GM12864 (cell line): ENCODE measurements at places on chromosomes 3 and 15.

GRCh38 chr3:13552857-13553652 lies 4.1 kb downstream of the FBLN2 start:
- no peak for DNase-seq

DNA sequence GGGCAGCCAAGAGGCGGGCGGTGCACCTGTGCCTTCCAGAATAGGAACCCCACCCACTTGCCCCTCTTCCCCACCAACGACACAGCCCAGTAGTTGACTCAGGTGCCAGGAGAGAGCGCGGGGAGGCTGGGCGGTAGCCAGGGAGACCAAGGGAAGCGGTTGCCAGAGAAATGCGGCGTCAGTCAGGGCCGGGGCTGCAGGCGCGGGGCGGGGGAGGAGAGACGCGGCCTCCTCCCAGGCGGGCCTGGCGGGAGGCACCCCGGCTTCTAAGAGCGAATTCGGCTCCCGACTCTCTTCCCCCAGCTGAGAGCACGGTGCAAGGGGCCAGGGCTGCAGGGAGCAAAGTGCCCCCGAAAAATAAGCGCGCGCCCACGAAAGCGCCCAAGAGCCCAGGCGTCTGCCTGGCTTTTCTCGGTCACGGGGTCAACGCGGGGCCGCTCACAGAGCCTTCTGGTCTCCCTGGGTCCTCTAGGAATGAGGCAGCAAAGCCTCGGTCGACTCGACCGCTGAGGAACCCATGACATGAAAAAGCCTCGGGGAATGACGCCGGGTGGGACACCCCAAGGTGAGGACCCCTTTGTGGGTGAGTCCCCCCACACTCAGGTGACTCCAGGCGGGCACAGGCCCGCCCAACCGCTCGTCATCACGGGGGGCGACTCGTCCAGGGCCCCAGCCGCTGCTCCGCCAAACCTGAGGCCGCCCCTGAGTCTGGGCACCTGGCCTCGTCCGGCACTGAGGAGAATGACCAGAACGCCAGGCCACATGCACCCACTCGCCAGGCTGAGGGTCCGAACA lies 716 bp downstream of the CPEB1 start:
- no peak for DNase-seq

DNA sequence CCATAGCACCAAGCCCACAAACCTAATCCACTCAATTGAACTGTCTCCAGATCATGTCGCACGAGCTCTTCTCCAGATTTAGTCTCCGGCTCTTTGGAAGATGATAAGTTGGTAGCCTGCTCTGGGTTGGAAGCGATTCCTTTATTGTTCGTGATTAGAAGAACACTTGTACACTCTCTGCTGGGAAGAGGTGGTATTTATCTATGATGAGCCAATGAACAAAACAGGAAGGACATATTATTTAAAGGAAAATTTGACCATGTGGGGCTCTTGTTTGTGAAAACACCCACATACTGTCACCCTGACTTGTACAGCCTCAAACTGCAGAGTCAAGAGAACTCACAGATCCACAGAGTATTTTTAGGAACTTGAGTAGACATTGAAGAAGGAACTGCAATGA lies 54.4 kb downstream of the MYZAP start:
- DNase-seq = no peak

- DNase-seq = no peak
Observed at GRCh38 chr3:4520033-4520816, 27.1 kb downstream of the ITPR1 start.

DNA sequence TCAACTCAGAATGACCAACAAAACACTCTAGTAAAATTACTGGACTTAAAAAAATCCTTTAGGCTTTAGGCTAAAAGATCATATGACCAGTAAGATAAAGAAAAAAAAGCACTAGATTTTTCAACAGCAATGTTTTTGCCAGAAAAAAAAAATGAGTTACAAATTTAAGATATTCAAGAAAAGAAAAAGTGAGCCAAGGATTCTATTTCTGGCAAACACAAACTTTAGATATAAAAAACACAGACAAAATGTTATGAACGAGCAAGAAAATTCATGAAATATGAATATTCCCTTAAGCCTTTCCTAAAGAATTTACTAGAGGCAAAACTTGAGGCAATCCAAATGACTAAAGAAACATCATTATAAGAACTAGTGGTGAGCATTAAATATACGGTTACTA lies 8.6 kb downstream of the GOLGB1 start:
- DNase-seq = no peak

DNA sequence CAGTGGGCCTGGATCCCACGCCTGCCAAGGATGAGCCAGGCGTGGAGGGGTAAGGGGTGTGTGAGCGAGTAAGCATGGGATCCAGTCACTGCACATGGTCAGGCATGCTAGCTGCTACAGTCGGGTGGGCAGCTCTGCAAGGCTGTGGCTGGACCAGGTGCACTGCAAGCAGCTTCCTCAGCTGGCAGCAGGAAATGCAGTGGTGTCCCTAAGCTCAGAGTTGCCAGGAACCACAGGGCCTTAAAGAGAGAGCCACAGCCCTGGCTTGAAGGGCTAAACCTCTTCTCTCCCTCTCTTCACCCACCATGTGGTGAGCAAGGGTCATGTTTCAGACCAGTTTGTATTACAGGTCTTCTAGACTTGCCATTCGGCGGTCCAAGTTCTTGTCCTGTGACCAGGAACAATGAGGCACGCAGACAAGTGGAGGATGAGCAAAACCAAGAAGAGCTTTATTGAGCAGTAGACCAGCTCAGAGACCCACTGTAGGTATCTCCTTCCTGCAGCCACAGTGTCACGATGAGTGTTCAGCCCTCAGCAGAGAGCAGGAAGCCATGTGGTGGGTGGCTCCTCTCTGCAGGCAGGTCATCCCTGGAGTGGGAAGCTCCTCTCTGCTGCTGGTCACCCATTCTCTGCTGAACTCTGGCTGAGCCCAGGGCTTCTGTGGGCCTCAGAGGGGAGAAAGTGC lies 511.9 kb downstream of the PYDC2 start:
- no peak for DNase-seq

DNA sequence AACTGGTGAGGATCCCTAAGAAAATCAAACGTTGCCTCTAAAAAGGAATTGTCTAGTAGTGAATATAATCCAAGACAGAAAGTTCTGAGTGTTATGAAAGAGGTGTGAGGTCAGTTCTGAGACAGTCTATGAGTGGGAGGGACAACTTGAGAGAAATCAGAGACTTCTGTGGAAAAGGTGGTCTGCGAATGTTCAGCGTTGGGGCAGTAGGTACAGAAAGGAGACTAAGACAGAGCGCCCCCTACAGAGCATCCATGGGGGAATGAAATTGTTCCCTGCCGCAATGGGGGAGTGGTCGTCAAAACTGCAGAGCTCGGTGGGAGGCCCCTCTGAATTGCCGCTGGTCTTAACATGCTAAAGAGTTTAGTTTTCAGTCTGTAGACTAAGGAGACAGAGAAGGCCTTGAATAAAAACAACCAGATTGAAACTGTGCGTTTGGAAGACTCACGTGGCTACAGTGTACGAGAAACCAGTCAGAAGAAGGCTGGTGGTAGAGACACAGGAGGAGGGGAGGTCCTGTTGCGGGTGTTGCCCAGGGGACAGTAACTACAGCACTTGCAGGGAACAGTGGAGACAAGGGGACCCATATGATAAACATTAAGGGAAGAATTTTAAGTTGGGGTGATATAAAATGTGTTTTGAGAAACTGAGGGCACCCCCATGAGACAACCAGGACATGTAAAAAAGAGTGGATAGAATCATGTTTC lies 6.9 kb downstream of the TNIK start:
- no peak for DNase-seq

DNA sequence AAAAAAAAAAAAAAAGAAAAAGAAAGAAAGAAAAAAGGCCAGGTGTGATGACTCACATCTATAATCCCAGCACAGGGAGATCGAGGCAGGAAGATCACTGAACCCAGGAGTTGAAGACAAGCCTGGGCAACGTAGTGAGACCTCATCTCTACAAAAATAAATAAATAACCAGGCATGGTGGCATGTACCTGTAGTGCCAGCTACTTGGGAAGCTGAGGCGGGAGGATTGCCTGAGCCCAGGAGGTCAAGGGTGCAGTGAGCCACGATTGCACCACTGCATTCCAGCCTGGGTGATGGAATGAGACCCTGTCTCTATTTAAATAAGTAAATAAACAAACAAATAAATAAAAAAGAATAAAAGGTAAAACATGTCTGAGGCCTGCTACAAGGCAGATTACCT lies 39.3 kb upstream of the LACTB start:
- DNase-seq = no peak

DNA sequence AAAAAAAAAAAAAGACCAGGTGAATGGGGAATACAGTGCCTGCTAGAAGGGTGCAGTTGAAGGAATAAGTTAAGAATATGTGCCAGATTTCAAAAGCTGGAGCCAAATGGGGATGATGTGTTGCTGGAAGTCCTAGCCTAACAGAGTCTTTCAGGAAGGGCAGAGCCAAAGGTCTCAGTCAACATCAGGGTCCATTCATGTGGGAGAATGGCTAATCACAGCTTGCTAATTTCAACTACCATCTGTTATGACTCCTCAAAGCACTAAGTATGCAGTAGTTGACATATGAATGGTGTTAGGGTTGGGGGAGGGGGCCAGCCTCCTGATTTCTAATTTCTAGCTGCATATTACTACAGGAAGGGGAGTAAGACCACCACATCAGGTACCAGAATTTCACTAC lies 4.4 kb downstream of the ZBTB38 start:
- no peak for DNase-seq

GRCh38 chr3:142374687-142375086 lies 73.2 kb downstream of the XRN1 start:
- DNase-seq = no peak

DNA sequence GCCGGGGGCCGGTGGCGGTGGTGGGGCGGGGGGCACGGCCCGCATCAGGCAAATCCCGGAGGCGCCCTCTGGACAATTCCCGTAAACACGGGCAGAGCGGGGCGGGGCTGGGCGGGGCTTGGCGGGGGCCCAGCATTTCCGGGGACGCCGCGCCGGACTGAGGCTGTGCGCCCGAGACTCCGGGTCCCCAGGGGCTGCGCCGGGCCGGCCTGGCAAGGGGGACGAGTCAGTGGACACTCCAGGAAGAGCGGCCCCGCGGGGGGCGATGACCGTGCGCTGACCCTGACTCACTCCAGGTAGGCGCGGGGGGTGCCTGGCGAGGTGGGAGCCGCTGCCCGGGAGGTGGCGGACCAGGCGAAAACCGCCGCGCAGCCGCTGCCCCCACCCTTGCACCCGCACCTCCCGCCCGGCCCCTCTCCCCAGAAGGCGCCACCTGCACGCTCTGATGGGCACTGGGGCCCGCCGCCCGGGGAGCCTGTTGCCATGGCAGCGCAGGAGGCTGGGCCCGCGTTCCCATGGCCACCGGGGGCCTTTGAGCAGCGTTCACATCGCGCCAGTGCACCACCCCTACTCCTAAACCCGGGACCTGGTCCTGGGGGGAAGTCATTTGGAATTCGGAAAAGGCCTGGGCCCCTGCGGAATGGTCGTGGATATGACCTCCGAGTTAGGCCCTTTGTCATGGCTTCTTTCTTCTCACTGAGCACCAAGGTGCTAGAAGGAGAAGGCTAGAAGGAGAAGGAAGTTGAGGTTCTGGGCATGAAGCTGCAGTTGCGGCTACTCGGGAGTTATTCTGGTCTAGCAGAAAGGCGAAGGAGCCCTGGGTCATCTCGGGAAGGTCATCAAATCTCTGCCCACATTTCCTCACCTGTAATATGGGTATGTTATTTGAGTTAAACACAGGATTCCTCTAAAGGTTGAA lies 16.1 kb upstream of the SEMA4B start:
- no peak for DNase-seq

GRCh38 chr3:138187296-138188012 lies at the start of gene ARMC8:
Gene ARMC8 (plus strand): TSS chr3:138187301. CDS start chr3:138187555, 254 bp downstream.
- no peak for DNase-seq

DNA sequence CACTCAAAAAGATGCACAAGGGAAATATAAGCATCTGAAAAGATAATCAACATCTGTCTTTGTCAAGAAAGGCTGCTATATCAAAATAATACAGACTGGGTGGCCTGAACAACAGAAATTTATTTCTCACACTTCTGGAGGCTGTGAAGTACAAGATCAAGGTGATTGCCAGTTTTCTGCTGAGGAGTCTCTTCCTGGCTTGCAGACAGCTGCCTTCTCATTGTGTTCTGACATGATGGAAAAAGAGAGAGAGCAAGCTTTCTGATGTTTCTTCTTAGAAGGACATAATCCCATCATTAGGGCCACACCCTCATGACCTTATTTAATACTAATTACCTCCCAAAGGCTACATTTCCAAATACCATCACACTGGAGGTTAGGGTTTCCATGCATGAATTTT lies 1573.3 kb downstream of the SI start:
- no peak for DNase-seq

- DNase-seq = no peak
Observed at GRCh38 chr3:31013090-31013489, 118.6 kb upstream of the GADL1 start.

GRCh38 chr3:138461246-138461645 lies 26.8 kb downstream of the ESYT3 start:
- DNase-seq = no peak

GRCh38 chr3:7025581-7026300 lies 164.8 kb downstream of the GRM7 start:
- DNase-seq = no peak

GRCh38 chr3:193711523-193711963 lies 118.5 kb downstream of the OPA1 start:
- no peak for DNase-seq

- DNase-seq = no peak
Observed at GRCh38 chr3:68819361-68819760, 113.0 kb downstream of the TAFA4 start.

DNA sequence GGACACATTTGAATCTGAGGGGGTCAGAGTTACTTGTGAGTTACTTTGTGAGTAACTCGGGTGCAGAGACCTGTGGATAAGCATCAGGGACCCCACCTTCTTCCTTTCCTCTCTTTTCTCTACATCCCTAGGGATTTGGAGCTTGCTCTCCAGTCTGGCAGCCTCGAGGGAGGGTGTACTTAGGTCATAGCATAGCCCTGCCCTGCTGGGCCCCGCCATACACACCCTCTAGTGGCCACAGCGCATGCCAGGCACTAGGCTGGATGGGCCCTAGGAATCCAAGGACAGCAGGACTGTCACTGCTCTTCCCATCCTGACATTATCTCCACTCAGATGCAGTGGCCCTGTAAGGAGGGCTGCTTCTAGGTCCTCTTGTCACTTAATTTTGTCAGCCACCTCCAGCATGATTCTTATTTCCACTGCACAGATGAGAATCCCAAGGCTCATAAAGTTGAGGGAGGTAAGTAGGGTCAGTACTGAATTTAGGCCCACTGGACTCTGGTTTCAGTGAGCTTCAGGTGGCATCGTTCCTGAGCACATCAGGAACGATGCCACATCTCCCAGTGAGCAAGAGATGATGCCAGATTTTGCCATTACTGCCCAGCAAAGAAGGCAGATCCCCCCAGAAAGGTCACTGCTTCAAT lies 3.6 kb upstream of the SMAD6 start:
- no peak for DNase-seq

- no peak for DNase-seq
Observed at GRCh38 chr3:177379045-177379444, 181.8 kb upstream of the TBL1XR1 start.

- no peak for DNase-seq
Observed at GRCh38 chr15:101349047-101349951, 54.3 kb upstream of the SNRPA1 start.

DNA sequence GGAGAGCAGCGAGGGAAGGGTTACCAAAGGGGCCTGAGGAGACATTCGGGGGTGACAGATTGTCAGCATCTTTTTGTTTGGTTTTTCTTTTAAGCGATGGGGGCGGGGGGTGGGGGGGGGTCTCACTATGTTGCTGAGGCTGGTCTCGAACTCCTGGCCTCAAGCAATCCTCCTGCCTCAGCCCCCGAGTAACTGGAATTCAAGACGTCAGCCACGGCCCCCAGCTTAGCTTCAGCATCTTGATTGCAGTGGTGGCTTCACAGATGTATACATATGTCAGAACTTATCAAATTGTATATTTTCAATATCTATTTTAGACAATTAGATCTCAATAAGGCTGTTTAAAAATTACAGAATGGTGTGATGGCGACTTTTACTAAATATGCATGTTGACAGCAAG lies 30.9 kb downstream of the ZDHHC19 start:
- DNase-seq = no peak
